ENCODE measurements at places on chromosomes 4 and X. TPM values are rescaled to one million over a fixed set of nuclear protein-coding genes. Genes with fewer than 3 reads are reported as not detected.

The NONO gene
- 749 TPM for polyA plus RNA-seq

The GAGE1 gene
- polyA plus RNA-seq: not detected

The SSX2 gene
- polyA plus RNA-seq: not detected

The WDR45 gene
- 57.9 TPM for polyA plus RNA-seq

The ZAR1 gene
- not detected for polyA plus RNA-seq

The PNCK gene
- 7.5 TPM for polyA plus RNA-seq

The IL1RAPL2 gene
- 1.1 TPM for polyA plus RNA-seq

The TMPRSS11A gene
- 0.03 TPM for polyA plus RNA-seq

The MTM1 gene
- polyA plus RNA-seq: 17.6 TPM

- DNase-seq: no peak
Measured at GRCh38 chrX:31847773-31848172, 775.9 kb upstream of the FTHL17 start.

DNA sequence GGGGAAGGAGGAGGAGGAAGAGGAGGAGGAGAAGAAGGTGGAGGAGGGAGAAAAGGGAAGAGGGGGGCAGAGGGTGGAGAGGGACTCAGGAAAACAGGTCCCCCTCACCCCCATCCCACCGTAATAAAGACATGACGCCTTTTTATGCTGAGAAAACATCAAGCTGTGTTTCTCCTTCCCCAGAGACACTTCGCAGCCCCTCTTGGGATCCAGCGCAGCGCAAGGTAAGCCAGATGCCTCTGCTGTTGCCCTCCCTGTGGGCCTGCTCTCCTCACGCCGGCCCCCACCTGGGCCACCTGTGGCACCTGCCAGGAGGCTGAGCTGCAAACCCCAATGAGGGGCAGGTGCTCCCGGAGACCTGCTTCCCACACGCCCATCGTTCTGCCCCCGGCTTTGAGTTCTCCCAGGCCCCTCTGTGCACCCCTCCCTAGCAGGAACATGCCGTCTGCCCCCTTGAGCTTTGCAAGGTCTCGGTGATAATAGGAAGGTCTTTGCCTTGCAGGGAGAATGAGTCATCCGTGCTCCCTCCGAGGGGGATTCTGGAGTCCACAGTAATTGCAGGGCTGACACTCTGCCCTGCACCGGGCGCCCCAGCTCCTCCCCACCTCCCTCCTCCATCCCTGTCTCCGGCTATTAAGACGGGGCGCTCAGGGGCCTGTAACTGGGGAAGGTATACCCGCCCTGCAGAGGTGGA is 45.3 kb upstream of the SHOX start:
- no peak for DNase-seq

DNA sequence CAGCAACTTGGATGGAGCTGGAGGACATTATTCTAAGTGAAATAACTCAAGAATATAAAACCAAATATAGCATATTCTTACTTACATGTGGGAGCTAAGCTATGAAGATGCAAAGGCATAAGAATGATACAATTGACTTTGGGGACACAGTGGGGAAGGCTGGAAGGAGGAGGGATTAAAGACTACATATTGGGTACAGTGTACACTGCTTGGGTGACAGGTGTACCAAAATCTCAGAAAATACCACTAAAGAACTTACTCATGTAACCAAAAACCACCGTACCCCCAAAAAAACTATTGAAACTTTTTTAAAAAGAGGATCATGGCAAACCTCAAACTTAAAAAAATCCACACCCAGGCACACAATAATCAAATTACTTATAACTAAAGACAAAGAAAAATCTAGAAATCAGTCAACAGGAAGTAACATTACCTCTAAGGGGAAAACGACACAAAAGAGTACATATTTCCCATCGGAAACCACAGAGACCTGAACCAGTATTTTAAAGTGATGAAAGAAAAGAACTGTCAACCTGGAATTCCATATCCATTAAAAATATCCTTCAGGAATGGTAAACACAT is 241.8 kb downstream of the PRDM5 start:
- no peak for DNase-seq

- DNase-seq: no peak
Measured at GRCh38 chr4:185778307-185778706, 33.7 kb downstream of the SORBS2 start.

DNA sequence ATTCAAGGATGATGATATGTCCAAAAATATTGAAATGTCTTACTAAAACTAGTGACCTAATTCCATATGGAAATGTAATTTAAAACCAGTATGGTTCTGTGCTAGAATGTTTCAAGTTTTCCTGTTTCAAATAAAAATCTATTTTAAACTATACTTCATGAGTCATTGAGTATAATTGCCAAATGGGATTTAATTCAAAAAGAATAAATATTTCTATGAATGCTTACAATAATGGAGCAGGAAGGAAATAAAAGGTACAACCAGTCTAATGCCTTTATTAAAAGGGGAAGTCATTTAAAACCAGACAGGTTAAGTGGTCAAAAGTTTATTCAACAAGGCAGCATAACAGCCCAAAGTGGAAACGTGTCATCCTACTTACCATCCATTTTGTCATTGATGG is 2347.1 kb downstream of the PCDH7 start:
- DNase-seq: no peak

- DNase-seq: no peak
Measured at GRCh38 chrX:67789536-67789935, 245.7 kb downstream of the AR start.

GRCh38 chr4:1736812-1737211 is 15.5 kb downstream of the TACC3 start:
- DNase-seq: peak; percentile 41

GRCh38 chr4:169899295-169899694 is 126.9 kb downstream of the MFAP3L start:
- no peak for DNase-seq

- no peak for DNase-seq
Measured at GRCh38 chrX:136674270-136674985, 26.5 kb downstream of the CD40LG start.

GRCh38 chr4:83558680-83559079 is 22.8 kb downstream of the GPAT3 start:
- DNase-seq: no peak

GRCh38 chrX:22247169-22247568 is 25.5 kb upstream of the CBLL2 start:
- no peak for DNase-seq

DNA sequence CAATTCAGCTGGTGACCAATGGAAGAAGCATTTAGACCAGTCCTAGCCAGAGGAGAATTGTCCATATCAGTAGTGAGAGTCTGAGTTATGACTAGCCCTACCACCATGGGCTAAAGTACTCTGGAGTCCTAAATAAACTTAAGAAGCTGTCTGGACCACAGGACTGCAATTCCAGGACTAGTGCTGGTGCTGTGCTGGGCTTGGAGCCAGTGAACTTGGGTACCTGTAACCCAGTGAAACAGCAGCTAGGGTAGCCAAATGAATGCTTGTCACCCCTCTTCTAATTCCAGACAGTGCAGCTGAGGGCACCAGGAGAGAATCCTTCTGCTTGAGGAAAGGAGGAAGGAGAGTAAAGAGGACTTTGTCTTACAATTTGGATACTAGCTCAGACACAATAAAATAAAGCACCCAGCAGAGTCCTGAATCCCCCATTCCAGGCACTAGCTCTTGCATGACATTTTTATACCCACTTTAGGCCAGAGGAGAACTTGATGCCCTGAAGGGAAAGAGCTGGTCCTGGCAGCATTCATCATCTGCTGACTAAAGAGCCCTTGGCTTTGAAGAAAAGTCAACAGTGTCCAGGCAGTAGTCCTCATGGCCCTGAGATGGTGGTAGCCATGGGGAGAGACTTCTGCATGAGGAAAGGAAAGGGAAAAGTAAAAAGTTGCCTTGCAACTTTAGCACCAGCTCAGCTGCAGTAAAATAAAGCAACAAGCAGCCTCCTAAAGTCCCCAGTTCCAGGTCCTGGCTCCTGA is 2675.7 kb downstream of the PCDH7 start:
- no peak for DNase-seq

GRCh38 chr4:126113058-126113457 is 798.3 kb downstream of the FAT4 start:
- no peak for DNase-seq

DNA sequence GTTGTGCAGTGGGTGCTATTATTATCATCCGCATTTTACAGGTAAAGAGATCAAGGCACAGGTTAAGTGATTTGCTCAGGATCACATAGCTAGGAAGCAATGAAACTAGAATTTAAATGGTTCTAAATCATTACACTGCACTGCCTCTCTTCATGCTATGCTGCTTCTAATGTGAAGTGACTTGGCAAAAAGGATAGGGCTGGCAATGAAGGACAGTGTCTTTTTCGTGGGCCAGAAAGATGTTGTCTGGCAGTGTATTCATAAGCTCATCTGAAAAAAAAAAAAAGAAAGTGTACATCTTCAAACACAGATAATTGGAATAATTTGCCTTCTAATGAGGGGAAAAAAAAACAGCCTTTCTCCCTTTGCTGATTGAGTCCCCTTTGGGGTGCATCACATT is 132.2 kb upstream of the FUNDC1 start:
- DNase-seq: no peak

- DNase-seq: no peak
Measured at GRCh38 chr4:135274416-135274815, 1072.8 kb upstream of the PABPC4L start.

GRCh38 chrX:1190596-1191145 is 21.8 kb downstream of the CRLF2 start:
- DNase-seq: no peak

DNA sequence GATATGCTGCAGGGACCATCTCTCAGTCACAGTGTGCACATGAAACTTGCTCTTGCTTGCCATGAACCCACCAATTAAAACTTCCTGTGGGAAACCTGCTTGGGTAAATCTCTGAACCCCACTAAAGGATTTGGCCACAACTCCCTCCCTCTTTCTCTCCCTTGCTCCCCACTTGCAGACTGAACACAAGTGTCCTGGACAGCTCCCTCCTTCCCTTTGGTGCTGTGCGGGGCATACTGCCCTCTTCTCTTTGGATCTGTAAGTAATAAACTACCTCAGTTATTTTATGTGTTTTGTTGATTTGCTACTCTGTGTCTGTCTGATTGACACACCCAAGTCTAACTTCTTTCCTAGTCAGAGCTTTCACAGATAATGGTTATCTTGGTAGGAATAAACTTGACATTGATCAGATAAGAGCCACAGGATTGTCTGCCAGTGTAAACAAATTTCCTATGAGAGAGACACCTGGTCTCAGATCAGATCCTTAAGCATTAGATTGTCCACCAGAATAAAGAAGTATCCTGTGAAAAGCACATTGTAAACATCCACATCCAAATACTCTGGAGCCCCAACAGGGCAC is 41.8 kb downstream of the SULT1E1 start:
- DNase-seq: no peak

GRCh38 chrX:57156397-57157049 is 19.3 kb upstream of the SPIN2A start:
- DNase-seq: peak; percentile 7

- no peak for DNase-seq
Measured at GRCh38 chr4:56656346-56656643, 24.8 kb downstream of the HOPX start.

- no peak for DNase-seq
Measured at GRCh38 chr4:6471307-6472007, 957 bp downstream of the PPP2R2C start.

DNA sequence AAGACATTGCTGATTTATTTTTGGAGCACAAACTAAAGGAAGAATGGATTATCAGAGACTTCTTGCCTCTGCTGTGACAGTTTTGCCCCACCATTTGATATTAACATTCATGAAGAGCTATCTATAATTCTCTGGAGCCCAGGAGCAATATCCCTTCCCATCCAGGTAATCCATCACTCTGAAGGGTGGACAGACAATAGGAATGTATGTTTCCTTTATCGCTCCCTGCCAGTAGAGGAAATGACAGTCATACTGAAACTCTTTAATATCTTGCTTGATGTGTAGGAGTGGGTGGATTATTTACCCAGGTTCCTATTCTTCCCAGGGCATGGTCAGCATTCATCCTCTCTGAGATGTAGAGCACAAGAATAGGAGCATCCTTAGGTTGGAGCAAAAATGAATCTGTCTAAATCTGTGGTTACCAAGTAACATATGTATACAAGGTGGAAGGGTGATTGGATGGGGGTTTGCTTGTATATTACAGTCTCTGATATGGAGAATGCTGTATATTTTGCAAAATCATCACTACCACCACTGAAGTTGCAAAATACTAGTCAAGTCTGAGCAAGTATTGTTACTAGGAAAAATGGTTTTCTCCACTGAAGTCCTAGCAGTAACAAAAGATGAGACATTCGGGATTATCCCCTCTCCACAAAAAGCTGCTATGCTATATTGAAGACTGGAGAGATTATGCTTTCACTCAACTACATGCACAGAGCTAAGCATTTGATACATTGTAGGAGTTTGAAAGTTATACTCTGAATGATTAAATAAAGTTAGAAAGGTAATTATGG is 151.6 kb downstream of the CBLL2 start:
- no peak for DNase-seq

GRCh38 chr4:147824316-147824715 is 92.4 kb downstream of the ARHGAP10 start:
- no peak for DNase-seq

DNA sequence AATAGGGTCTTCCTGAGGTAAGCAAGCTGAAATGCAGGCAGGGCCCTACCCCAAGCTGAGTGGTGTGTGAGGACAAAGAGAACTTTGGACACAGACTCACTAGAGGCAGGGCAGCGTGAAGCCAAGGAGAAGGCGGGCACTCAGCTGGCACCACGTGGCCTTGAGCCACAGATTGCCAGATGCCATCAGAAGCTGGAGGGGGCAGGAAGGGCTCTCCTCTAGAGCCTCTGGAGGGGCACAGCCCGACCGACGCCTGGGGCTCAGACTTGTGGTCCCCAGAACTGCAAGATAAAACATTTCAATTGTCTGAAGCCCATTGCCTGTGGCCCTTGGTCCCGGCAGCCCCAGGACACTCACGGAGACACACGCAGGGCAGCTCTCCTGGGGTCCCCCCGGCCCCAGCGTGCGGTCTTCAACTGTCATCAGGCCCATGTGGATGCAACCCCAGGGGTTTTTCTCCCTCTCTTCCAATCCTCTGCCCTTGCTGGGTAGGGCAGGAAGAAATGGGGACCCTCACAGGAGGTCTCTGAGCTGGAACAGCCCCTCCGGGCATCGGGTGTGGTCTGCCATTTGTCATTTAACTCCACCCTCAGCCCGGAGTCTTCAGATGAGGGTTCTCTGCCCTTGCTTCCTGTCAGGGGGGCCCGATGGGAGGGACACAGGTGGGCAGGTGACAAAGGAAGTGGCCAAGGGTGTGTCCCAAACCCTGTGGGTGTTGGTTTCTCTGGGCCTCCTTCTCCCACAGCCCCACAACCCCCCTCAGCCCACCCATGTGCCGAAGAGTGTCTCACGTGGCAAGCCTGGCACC is 22.2 kb downstream of the HMX1 start:
- DNase-seq: no peak
